ENCODE measurements at places on chromosomes 2 and 18. TPM values are rescaled to one million over a fixed set of nuclear protein-coding genes. Genes with fewer than 3 reads are reported as not detected.

The COL6A3 gene
- 964 TPM for polyA plus RNA-seq

GRCh38 chr2:26165403-26165802 lies 7.5 kb upstream of the GAREM2 start:
- H3K36me3 ChIP-seq: no peaks in the 10 kb centered on the region
- no peak overlapping the region for H3K4me3 ChIP-seq
- no peaks in the 10 kb centered on the region for H3K4me1 ChIP-seq
- no peak overlapping the region for H3K27ac ChIP-seq

DNA sequence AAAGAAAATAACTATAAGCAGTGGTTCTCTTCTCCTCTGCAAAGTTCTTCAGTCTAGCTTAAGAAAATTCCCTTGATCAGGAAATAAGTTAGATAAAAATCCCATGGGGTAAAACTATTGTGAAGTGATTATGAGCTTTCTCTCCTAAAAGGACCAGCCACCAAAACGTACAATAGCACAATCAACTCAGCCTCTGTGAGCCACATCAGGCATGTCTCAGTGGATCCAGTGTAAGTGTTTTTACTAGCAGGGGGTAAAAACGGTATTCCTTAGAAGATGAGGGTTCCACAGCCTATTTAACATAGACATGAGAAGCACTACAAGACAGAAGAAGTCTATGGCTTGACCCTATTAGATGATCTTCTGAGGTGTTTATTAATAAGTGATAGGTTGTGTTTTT lies 503.2 kb downstream of the PIK3C3 start:
- H3K27me3 ChIP-seq: no peaks in the 10 kb centered on the region
- H3K36me3 ChIP-seq: no peaks in the 10 kb centered on the region
- H3K4me3 ChIP-seq: no peak overlapping the region
- no peak overlapping the region for H3K27ac ChIP-seq
- no peak for DNase-seq
- H3K4me1 ChIP-seq: no peaks in the 10 kb centered on the region

The ZC3H15 gene
- polyA plus RNA-seq: 47.4 TPM

DNA sequence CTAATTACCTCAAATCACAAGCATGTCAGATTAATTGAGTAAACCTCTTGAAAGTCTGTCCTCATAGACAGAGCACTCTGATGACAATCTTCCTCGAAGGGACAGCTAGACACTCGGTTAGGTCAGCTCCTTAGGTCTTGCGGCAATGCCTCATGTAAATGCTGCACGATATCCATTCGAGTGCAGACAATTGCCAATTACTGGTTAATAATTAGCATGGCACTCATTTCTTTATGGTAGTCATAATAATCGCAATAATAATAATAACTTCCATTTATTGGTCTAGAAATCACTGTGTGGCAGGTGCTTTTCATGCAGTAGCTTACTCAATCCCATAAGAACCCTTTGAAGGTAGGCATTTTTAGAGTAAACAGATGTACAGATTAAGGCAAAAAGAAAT lies 44.7 kb upstream of the DSC1 start:
- H3K4me3 ChIP-seq: no peak overlapping the region
- no peak overlapping the region for H3K27ac ChIP-seq
- H3K36me3 ChIP-seq: no peaks in the 10 kb centered on the region
- DNase-seq: no peak
- H3K4me1 ChIP-seq: no peaks in the 10 kb centered on the region

DNA sequence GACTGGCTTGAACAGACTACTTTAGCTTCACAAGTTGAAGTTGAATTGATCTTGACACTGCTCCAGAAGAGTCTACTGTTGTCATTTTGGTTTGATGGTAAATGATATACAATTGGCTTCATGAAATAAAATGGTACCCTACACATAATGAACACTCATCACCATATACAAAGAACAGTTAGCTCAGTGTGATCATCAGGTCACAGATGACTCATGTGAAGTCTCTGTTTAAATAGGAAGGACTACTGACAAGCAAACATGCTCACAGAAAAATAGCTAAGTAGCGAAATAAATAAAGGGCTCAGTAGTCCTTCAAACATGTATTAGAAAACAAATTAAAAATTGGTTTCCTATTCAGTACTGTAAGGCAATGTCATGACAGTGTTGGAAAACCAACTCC lies 96.2 kb downstream of the MEIS1 start:
- H3K4me3 ChIP-seq: no peak overlapping the region
- peaks cover 14% of the 10 kb centered on the region for H3K4me1 ChIP-seq
- peak; percentile 76 for DNase-seq
- H3K36me3 ChIP-seq: peaks cover 32% of the 10 kb centered on the region
- H3K27me3 ChIP-seq: no peaks in the 10 kb centered on the region
- H3K27ac ChIP-seq: peak overlapping the region; percentile 52

DNA sequence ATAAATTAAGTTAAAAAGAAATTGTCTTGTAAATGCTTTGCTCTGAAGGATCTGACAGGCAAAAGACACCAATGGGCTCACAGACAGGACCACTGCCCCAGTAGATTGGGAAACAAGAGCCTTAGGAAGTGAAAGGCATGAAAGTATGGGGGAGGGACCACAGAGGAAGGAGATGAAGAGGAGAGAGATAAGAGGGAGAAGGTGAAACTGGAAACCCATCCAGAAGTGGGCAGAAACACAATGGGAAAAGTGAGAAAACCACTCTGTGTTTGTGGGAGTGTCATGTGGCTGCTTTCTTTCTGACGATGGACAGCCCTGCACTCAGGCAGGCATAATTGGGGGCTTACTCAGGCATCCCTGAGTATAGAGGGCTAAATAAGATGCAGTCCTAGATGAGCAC lies 101.5 kb upstream of the STON1 start:
- H3K27ac ChIP-seq: no peak overlapping the region
- no peak for DNase-seq
- H3K27me3 ChIP-seq: no peaks in the 10 kb centered on the region
- no peaks in the 10 kb centered on the region for H3K4me1 ChIP-seq

The MGAT4A gene
- polyA plus RNA-seq: not detected

The RETSAT gene
- polyA plus RNA-seq: 22.8 TPM

The GRB14 gene
- not detected for polyA plus RNA-seq

The DCTN1 gene
- 149 TPM for polyA plus RNA-seq

GRCh38 chr18:48580066-48580465 lies 41.2 kb downstream of the CTIF start:
- no peak overlapping the region for H3K4me3 ChIP-seq
- no peak overlapping the region for H3K27ac ChIP-seq
- no peak for DNase-seq
- peaks cover 12% of the 10 kb centered on the region for H3K36me3 ChIP-seq
- no peaks in the 10 kb centered on the region for H3K27me3 ChIP-seq

The RAPGEF4 gene
- polyA plus RNA-seq: 1.7 TPM

The FIGN gene
- 0.46 TPM for polyA plus RNA-seq

GRCh38 chr2:18369760-18370159 lies 190.7 kb downstream of the RDH14 start:
- H3K27ac ChIP-seq: no peak overlapping the region
- no peak overlapping the region for H3K4me3 ChIP-seq
- peaks cover 4% of the 10 kb centered on the region for H3K4me1 ChIP-seq
- DNase-seq: peak; percentile 74
- H3K27me3 ChIP-seq: no peaks in the 10 kb centered on the region

All from IMR-90 (cell line).